ENCODE measurements at places on chromosomes 12 and 14. TPM values are rescaled to one million over a fixed set of nuclear protein-coding genes. Genes with fewer than 3 reads are reported as not detected.

HOTAIR gene
- not detected for total RNA-seq

SYT1 gene
- total RNA-seq = 0.74 TPM

GRCh38 chr12:90611048-90611447 is 343.9 kb downstream of the CCER1 start:
- DNase-seq = no peak

GRCh38 chr12:12436831-12437345 is 80.0 kb downstream of the BORCS5 start:
- peak; percentile 17 for DNase-seq

- no peak for DNase-seq
Measured at GRCh38 chr14:105095236-105095805, 30.1 kb upstream of the GPR132 start.

Measured in Caki2 (cell line).